ENCODE measurements at places on chromosomes 7 and 10. TPM values are rescaled to one million over a fixed set of nuclear protein-coding genes. Genes with fewer than 3 reads are reported as not detected.

- DNase-seq = no peak
- no peaks in the 10 kb centered on the region for H3K27me3 ChIP-seq
- no peaks in the 10 kb centered on the region for H3K4me1 ChIP-seq
- H3K4me3 ChIP-seq = no peak overlapping the region
- H3K27ac ChIP-seq = no peak overlapping the region
Measured at GRCh38 chr7:89695241-89695640, 459.0 kb upstream of the STEAP1 start.

DNA sequence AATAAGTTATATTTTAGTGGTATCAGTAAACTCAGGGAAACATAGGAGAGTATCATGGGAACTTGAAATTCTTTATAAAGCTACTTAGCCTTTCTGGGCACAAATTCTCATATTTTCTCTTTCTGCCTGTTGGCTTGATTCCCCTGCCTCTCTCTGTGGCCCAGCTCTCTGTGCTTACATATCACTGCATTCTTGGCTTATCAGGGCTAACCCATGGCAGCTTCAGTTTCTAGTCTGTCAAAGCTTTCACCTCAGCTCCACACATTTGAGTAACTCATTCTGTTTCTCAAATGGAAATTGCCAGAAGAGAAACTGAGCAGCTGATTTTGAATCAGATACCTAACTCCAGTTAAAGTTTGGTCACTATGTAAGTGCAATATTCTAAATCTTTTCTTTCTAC is 713.1 kb downstream of the DNAJB9 start:
- H3K4me3 ChIP-seq = no peak overlapping the region
- H3K27ac ChIP-seq = no peak overlapping the region

DNA sequence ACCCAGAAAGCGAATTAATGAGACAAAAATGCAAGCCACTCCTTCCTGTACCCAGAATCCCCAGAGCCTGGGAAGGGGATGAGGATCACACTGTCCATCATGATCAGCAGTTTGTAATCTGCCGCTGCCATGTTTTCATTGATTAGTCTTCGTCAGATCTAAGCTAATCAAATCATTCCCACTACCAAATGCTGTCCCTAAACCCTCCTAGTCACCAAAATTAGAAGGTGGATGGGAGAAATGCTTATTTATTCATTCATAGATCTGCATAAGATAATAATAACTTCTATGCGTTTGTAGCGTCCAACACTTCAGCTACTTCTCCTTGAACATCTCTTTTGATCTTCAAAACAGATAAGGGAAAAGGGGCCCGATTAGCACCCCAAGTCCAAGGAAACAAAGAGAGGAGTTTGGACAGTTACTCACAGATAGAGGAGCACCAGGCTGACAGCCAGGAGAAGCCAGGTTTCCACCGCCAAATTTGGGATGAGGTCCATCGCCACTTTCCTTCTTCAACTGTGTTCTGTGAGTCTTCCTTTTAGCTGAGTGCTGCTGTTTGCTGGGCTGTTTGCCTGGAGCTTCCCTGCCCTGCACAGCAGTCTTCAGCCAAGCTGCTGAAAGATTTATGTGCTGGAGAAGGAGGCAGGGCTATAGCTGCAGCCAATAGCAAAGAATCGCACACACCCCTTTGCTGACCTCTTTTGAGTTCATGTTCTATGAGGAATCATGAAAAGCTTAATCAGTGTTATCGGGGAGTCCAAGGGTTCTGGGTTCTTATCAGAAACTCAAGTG is at the start of gene CYP3A5:
Gene CYP3A5 (minus strand): TSS at position 597 of the 792 bp plus-strand sequence. CDS start 100 bp downstream, at position 497.
- no peaks in the 10 kb centered on the region for H3K4me1 ChIP-seq
- no peak within 1 kb of the TSS for H3K4me3 ChIP-seq
- no peaks in the 10 kb centered on the region for H3K27me3 ChIP-seq
- no peak within 1 kb of the TSS for H3K27ac ChIP-seq

GRCh38 chr7:22663357-22663718 is 63.7 kb upstream of the IL6 start:
- no peak overlapping the region for H3K4me3 ChIP-seq
- H3K36me3 ChIP-seq = no peaks in the 10 kb centered on the region
- DNase-seq = peak; percentile 65
- H3K27ac ChIP-seq = no peak overlapping the region

GRCh38 chr10:77906951-77907421 is 19.6 kb downstream of the DLG5 start:
- no peak overlapping the region for H3K27ac ChIP-seq
- H3K36me3 ChIP-seq = no peaks in the 10 kb centered on the region
- H3K4me3 ChIP-seq = no peak overlapping the region
- H3K4me1 ChIP-seq = peaks cover 6% of the 10 kb centered on the region
- no peaks in the 10 kb centered on the region for H3K27me3 ChIP-seq

DNA sequence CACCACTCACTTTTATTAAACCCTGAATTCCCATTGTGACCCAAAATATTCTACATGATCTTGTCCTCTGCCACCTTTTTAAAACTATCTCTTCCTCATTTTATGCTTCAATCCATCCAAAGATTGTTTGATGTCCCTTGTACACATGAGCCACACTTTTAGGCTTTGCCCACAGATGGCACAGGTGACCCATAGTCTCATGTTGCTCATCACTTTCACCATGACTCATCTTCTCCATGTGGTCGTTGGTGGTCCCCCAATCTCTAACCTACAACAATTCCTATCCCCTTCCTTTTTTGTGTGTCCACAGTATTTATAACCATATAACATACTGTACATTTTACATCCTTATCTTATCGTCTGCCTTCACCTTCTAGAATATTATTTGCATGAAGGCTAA is 271.5 kb upstream of the ZWINT start:
- no peak overlapping the region for H3K27ac ChIP-seq
- H3K36me3 ChIP-seq = no peaks in the 10 kb centered on the region
- no peaks in the 10 kb centered on the region for H3K27me3 ChIP-seq
- no peak overlapping the region for H3K4me3 ChIP-seq
- no peak for DNase-seq
- H3K4me1 ChIP-seq = no peaks in the 10 kb centered on the region

DNA sequence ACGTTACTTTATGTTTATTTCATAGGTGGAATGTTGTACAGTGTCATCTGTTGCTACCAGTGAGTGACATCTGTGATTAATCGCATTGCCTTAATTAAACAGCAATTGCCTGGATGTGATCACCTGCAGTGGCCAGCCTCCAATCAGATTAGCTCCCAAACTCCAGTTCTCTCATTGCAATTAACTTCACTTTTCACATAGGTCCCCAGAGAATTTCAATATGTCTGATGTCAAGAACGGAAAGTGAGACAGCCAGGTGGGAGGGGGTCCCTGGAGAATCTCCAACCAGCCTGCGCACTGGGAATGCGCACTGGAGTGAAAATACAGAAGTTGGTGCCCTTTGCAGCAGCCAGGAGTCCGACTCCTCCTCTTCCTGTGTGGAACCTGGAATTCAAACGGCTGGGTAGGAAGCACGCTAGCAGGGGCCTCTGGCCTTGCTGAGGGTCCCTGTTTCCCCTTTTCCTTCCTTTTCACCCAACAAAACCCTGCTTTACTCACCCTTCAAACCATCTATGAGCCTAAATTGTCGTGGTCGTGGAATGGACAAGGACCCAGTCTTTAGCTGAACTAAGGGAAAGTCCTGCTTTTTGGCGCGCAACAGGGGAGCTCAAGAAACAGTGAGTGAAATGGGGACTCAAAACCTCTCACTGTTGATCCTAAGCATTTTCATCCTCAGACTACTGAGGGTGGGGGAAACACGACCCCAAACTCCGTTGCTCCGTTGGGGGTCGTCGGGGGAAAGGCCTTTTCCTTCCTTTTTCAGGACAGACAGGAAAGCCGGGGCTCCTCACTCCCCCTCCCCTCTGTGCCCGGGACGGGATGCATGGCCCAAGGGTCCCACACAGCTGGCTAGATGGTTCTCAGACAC is 1355.5 kb upstream of the LRRTM3 start:
- peaks cover 2% of the 10 kb centered on the region for H3K4me1 ChIP-seq
- H3K27me3 ChIP-seq = no peaks in the 10 kb centered on the region
- H3K36me3 ChIP-seq = no peaks in the 10 kb centered on the region
- peak overlapping the region; percentile 58 for H3K4me3 ChIP-seq

- H3K36me3 ChIP-seq = no peaks in the 10 kb centered on the region
- H3K4me1 ChIP-seq = peaks cover 3% of the 10 kb centered on the region
- H3K4me3 ChIP-seq = no peak overlapping the region
- no peak for DNase-seq
Measured at GRCh38 chr7:116686812-116687419, 14.9 kb downstream of the MET start.

- H3K4me3 ChIP-seq = no peak overlapping the region
- no peaks in the 10 kb centered on the region for H3K36me3 ChIP-seq
- no peak for DNase-seq
- no peak overlapping the region for H3K27ac ChIP-seq
Measured at GRCh38 chr10:99667108-99667751, 7.9 kb downstream of the ENTPD7 start.

DNA sequence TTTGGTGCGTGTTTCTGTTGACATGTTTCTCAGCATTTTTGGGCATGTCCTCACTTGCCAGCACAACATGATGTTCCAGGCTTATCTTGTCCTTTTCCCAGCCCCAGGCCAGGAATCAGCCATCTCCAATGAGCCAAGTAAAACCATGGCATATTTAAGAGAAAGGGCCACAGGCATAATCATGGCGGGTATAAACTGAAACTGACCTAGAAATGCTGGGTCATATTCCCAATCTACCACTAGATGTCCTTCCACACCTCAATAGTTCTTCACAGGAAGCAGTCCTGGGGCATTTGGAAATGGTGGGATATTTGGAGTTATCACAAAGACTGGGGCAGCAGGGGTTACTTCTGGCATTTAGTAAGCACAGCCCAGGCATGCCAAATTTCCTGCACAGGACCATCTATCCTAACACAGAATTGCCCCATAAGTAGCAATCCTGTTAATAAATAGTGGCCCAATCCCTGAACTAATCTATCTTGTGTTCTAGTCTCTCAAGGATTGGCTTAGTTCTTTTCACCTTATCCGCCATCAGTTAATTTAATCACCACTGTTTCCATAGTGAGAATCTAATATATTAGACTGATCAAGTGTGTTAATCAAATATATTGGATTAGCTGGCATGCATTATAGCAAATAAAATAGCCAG is 101.6 kb downstream of the NPSR1 start:
- no peaks in the 10 kb centered on the region for H3K27me3 ChIP-seq
- H3K27ac ChIP-seq = no peak overlapping the region
- H3K4me3 ChIP-seq = no peak overlapping the region
- H3K4me1 ChIP-seq = no peaks in the 10 kb centered on the region

DNA sequence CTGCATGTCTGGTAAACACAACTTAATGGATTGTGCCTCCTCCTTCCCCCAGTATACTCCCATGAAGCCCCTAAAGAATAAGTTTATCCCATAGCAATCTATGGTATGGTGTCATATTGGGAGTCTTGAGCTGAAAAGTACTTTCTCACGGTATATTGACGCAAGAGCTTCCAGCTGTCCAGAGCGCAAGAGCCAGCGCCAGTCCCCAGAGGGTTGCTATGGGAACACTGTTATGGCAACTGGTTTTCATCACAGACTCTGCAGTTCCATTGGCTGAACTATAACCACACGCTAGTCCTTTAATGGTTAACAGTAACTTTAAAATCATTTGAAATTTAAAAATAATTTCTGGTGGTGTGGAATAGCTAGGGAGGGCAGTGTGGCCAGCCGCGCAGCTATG is 46.9 kb downstream of the PRPF18 start:
- H3K4me3 ChIP-seq = no peak overlapping the region
- peaks cover 8% of the 10 kb centered on the region for H3K36me3 ChIP-seq
- H3K4me1 ChIP-seq = peaks cover 35% of the 10 kb centered on the region

GRCh38 chr10:13000431-13000830 is 1.1 kb downstream of the CCDC3 start:
- H3K27me3 ChIP-seq = peaks cover 9% of the 10 kb centered on the region
- no peak for DNase-seq
- peaks cover 10% of the 10 kb centered on the region for H3K4me1 ChIP-seq
- no peak overlapping the region for H3K27ac ChIP-seq
- peak overlapping the region; percentile 47 for H3K4me3 ChIP-seq
- H3K36me3 ChIP-seq = no peaks in the 10 kb centered on the region

DNA sequence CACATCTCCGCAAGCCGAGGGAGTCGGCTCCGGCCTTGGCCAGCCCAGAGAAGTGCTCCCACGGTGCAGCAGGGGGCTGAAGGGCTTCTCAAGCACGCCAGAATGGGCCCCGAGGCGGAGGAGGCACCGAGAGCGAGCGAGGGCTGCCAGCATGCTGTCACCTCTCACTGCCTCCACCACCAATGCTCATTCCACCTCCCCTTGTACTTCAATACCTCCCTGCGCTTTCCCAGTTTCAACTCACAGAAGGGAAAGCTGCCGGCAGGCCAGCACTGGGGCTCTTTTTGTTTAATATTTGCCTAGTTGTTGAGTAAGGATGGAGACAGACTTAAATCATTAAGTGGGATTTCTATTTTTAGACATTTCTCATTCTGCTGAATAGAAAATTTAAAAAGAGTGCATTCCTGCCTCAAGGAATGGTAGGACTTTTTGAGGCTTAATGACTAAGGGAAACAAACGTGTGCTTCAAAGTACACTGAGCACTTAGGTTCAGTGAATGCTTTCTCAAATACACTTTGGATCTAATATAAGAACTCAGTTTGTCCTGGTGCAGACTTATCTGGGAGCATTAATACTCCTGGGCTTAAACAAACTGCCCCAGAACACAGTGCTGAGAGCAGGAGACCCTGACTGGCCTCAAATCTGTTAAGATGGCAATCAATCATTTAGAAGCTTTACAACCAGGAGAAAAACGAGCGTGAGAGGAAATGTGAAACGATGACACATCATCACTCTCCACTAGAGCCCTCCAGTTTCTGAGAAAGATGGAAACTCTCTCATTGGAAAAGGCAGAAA is 131.2 kb downstream of the RALA start:
- no peaks in the 10 kb centered on the region for H3K27me3 ChIP-seq
- peak overlapping the region; percentile 76 for H3K27ac ChIP-seq
- H3K4me1 ChIP-seq = peaks cover 7% of the 10 kb centered on the region
- no peak overlapping the region for H3K4me3 ChIP-seq
- peak; percentile 68 for DNase-seq

DNA sequence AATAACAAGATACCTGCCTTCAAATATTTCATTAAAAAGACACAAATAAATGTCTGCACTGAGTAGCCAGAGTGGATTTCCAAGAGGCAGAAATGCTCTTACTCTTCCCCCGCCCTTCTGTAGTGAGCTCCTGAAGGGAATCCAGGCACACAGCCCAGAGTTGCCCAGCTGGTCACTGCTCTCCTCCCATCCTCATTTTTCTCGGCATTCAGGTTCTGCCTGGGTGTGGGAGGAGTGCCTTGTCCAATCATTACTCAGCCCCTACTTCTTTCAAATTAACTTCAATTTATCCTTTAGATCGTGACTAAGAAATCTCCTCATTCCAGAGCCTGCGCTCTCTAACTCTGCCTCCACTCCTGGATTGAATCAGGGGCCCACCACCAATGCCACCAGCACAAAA is 12.2 kb downstream of the CCDC6 start:
- H3K27ac ChIP-seq = no peak overlapping the region
- no peaks in the 10 kb centered on the region for H3K27me3 ChIP-seq
- H3K4me1 ChIP-seq = peaks cover 13% of the 10 kb centered on the region
- H3K4me3 ChIP-seq = no peak overlapping the region
- peak; percentile 53 for DNase-seq

DNA sequence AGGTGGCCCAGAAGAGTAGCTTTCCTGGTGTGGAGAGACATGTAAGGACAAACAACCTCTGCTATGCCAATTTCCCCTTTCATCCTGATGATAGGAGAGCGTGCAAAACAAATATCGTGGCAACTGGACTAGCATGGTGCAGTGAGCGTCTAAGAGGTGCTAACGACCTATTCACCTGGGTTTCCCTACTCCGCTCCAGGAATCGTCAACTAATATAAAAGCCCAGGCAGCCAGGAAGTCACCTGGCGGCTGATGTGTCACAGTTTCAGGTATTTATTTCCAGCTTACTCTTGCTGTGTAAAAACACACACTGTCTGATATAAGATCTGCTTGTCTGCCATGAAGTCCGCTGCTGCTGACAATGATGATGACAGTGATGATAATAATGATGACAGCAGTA is 56.5 kb upstream of the EFCAB10 start:
- no peak for DNase-seq
- peaks cover 51% of the 10 kb centered on the region for H3K36me3 ChIP-seq
- H3K4me3 ChIP-seq = no peak overlapping the region
- no peak overlapping the region for H3K27ac ChIP-seq

Gene CFAP69
- total RNA-seq = 3.6 TPM

Gene NEUROD6
- 0.04 TPM for total RNA-seq

Gene USP6NL
- total RNA-seq = 8.0 TPM

Measured in muscle of leg (tissue), 16 donors.